Stimulated activated CD4-positive, alpha-beta T cell treated with anti-CD3 and anti-CD28 coated beads, Interleukin-12 subunit alpha, Interleukin-12 subunit beta, amount 100 ng/mL, for 4 hours (primary cell): ENCODE measurements at places on chromosomes 5 and 9.

- no peak for DNase-seq
These were observed 48.7 kb downstream of the TIMD4 start for GRCh38 chr5:156914371-156914737.

DNA sequence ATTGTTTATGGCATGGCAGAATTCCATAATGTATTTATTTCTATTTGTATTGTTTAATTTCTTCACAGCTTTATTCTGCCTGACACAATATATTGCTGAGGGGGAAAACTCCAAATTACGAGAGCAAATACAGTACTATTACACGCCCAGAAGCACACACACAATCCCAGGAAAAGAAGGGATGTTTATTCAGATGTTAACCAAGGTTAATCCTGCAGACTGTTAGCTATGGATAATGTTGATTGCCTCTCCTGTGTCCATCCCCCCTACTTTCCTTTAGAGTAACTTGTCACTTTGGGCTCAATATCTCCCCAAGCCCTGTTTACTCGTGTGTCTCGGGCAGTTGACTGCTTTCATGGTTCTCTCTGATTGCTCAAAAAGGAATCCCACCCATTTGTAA lies 84.2 kb upstream of the ERCC6L2 start:
- DNase-seq, result no peak

DNA sequence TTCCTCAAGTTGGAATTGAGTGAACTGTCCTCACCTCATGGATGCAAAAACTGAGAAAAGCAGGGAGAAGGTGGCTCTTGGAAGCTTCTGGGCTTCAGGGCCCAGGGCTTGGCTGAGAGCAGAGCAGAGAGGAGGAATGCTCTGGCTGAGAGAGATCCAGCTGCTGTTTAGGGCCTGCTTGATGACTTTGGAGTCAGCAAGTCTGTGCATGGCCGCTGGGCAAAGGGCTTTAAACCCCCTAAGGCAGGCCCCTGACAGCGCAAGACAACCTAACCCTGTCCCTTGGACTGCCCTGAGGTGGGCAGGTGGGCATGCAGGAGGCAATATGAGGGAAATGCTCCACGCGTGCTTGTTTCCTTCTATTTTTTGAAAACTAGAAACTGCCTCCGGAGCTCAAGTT lies 8.6 kb downstream of the STC2 start:
- DNase-seq, result no peak

GRCh38 chr9:98923451-98924123 lies 20.1 kb upstream of the COL15A1 start:
- DNase-seq, result no peak

GRCh38 chr5:10133830-10134229 lies 115.9 kb downstream of the ATPSCKMT start:
- DNase-seq, result no peak

DNA sequence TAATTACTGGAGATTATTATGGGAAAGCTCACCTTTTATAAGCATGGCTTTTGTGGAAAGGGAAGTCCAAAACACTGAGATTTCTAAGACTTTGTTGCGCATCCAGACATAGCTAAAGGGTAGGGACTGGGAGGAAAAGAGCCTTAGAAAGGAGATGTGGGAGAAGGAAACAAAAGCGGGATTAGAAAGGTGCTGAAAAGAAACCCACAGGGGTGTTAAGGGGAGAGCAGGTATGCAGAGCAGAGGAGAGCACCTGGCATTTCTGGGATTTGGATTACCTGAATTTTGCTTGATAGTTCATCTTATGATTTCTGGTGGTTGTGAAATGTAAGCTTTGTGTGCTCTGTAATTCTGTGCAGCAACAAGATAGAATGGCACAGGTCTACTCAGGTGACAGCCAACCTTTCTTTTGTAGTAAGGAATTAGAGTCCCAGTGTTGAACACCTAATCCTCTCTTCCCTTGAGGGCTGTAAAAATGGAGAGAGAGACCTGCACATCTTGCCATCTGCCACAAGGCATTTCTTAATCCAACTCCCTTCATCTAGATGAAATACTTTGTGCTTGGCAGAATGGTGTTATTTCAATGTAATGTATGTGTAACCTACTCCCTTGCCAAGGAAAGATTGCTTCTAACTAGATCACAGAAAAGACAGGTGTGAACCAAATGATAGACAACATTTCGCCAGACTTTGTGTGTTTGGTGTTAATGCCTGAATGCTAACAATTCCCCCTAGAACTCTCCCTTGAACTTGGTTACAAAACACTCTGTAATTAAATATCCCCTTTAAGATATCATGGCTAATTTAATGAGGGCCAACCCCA lies 47.4 kb downstream of the ATPSCKMT start:
- DNase-seq, result no peak

DNA sequence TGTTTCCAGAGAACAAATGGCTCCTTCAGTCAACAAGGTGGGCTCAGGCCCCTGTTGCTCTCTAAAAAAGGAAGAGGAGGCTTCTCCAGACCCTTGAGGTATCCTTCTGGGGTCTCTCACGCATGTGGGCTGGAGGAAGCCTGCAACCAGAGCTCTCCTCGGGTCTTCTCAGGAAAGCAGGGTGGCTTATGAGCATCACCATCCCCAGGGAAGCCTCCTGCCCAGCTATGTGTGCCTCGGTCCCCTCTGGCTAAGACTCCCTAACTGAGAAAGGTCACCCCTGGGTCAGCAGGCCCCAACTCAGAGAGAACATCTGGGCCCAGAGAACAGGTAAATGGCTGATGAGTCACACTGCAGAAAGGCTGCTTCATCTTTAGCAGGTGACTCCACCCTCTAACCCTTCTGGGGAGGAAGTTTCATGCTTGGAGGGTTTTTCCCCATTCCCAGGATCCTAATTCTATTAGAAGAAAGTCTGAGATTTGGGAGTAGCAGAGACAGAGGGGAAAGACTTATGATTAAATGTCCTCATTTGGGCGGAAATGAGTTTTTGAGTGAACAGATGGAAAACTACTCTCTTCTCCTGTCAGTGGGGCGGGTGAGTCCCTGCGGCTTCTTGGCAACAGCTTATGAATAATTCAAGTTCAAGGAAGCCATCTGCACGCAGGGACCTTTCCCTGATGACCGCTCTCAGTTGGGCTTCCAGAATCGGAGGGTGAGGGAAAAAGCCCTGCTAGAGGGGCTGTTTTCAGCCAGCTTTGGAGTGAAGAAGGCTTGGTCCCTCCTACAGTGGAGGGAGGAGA lies 41.9 kb downstream of the TGFBI start:
- no peak for DNase-seq

DNA sequence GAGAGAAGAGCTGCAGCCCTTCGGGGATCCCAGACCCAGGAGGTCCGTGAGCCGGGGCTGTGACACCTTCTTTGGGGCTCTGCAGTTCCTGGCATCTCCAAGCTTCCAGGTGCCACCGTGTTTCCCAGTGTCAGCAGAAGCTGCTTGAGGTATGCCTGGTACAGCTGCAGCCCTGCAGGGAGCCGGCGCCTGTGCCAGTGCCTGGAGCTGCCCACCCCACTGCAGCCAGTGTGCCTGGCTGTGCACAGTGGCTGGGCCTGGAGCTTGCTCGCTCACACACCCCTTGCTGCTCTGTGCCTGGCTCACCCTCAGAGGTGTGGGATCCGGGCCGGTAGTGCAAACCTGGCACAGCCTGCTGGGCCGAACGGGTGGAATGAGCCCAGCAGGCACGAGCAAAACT lies 65.5 kb downstream of the NACC2 start:
- DNase-seq, result no peak

- no peak for DNase-seq
These were observed 13.0 kb downstream of the SNX24 start for GRCh38 chr5:122858451-122858850.

DNA sequence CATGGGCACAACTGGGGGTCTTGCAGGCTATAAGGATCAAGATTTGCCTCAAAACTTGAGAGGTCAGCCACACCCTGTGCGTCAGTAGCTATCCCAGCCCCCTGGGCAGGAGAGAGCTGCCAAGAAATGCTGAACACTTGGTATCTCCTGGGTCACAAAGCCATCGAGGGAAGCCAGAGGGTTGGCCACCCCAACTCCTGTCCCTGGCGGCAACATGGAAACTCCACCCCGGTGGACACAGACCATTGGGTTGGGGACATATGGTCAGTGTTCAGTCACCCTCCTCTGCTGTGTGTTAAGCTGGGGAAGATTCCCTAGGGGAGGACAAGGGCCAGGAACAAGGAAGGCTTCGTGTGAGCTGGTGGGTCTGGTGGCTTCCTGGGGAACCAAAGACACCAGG lies 140.6 kb downstream of the C5orf15 start:
- no peak for DNase-seq

DNA sequence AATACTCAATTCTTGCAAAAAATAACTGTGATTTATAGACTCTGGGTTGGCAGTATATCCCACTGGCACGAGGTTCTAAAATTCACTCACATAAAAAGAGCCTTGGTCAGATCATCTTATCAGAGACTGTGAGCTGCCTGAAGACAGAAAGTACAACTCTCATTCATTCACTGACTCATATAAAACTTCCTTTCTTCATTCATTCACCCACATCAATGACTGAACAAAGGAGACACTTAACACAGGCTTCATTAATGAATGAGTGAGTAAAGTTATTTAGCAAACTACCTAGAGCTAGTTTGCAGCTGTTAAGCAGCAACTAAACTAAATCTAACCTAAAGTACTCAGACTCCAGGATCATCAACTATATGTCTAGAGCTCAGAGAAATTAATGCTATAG lies 214.7 kb downstream of the DENND1A start:
- DNase-seq, result no peak

GRCh38 chr9:135038331-135038730 lies 49.1 kb upstream of the OLFM1 start:
- no peak for DNase-seq

DNA sequence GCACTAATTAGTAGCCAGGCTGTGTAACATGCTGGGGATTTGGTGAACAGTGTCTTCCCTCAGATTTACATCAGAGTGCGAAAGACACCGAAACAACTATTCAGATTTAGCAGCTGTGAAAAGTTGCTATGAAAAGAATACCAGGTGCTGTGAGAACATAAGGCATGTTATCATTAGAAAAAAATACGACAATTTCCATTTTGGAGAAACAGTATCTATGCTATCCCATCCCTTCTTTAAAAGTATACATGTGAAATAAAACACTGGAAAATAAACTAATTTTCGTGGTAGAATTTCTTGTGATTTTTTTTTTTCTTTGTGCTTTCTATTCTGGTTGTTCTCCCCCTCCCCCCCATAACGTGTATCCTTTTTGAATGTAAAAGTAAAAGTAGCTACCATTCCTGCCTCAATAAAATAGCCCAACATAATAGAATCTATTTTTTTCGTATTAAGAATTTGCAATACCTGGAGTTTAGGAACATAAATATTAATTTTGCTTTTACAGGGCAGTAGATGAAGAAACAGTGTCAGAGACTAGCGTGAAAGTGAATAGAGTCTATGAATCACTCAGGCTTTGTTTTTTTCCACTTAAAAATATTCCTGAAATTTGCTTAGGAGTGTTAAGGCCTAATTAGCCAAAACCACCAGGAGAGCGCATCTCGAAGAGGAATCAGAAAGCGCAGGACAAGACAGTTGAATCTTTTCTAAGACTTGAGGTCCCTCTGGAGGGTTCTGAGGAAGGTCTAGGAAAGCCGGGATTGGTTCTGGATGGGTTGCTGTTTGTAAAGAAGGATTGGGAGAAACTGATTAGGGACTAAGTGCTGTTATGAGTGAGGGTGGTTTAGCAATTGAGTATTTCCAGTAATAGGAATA lies 813 bp upstream of the SLU7 start:
- DNase-seq, result no peak

DNA sequence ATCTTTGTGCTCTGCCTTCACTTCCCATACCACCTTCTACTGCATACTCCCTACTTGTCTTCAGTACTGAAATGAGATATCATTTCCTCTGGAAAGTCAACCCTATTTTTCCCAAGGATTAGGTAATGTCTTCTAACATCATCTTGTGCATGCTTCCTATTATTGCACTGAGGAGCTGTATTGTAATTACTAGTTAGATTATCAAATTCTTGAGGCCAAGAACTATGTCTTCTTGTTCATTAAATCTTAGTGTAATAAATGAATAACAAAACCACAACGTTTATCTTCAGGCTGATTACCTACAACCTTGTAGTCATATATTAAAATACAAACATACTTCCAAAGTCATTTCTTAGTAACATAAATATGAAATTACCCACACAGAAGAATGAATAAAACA lies 87.9 kb upstream of the POU5F2 start:
- no peak for DNase-seq

DNA sequence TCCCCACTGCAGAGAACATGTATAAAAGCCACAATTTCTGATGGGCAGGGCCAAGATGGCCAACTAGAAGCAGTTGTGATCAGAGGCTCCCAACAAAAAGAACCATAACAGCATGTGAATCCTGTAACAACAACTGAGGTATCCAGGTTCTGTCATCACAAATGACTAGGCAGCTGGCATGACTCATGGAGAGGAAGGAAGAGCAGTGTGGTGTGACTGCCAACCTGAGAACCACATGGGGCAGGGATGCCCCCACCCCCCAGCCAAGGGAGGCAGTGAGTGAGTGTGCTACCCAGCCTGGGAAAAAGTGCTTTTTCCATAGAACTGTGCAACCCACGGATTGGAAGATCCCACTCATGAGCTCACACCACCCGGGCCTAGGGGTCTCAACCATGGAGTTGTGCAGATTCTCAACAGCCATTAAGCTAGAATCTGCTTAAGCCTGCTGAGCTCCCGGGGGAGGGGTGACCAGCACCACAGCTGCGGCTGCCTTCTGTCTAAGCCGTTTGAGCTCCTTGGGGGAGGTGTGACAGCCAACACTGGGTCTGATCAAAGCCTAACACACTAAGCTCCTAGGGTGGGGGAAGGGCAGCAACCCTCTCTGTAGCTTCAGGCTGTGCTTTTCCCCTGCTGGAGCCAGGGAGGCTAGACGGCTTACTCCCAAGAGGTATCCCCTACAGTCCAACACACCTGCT lies 80.1 kb upstream of the DMAC1 start:
- DNase-seq, result no peak

DNA sequence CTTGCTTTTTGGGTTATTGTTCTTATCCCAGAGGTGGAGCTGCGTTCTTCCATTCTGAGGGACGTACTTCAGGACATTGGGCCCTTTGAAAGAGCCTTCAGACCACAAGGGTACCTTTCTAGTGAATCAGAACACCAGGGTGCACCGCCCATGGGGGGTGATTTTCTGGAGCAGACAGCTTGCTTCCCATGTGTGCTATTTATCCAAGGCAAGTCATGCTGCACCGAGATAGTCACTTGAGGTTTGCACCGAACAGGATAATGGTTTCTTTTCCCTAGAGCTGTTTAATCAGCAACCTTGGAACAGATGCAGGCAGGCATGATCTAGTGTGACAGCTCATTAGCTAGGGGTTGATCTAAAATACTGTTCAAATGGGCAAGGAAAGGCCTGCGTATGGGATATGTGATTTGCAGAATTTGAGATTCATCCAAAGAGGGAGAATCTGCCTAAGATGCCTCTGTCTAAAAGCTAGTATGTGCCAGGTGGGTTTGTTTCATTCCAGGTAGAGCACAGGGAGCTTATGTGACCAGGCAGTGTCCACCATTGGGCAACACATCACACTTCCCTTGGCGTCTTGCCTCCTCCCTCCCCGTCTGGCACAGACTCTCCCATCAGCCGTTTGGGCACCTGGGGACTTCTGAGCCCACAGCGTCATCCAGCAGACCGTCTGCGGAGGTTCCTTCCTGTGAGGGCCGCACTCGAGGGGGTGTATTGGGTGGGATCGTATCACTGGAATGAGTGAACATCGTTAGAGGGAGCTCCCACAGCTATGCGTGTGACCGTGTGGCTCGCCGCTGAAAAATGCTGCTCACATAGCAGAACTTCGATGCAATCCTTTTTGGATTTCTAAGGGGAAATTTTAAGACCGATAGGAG lies 23.0 kb downstream of the ABL1 start:
- DNase-seq, result no peak
